ENCODE measurements at places on chromosomes 13 and 19.

GRCh38 chr19:55485439-55486011 lies 537 bp downstream of the NAT14 start:
- DNase-seq, result no peak

DNA sequence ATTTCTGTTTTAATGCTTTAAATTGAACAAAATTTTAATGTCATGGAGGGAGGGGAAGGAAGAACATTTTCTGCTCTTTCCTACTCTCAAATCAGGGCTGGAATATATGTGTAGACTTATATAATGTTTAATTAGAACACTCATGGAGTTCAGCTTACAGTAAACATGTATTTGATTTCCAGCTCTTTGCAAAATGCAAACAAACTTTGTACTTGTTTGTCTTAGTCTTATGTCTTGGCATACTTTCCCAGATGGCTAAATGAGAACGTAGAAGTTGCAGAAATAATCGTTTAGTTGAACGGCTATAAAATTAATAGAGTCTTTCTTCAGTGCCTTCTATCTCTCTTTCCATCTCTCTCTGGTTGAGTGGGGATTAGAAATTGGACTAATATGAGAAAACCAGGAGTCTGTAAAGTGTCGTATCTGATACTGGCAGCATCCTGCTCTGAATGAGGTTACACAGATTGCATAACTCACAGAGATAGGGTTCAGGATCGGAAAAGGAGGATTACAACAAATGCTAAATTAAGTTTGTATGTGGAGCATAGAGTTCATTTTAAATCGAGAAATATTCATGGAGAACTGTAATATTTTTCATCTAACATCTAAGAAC lies 82.3 kb downstream of the FGF9 start:
- no peak for DNase-seq

GRCh38 chr13:98528663-98529064 lies 48.2 kb downstream of the STK24 start:
- DNase-seq, result no peak

- DNase-seq, result peak; percentile 5
Observed at GRCh38 chr19:46076951-46077814, 36.4 kb upstream of the IGFL4 start.

GRCh38 chr13:26951581-26952177 lies 191.1 kb upstream of the GPR12 start:
- DNase-seq, result no peak

- DNase-seq, result no peak
Observed at GRCh38 chr13:74891610-74892009, 590.4 kb downstream of the TBC1D4 start.

DNA sequence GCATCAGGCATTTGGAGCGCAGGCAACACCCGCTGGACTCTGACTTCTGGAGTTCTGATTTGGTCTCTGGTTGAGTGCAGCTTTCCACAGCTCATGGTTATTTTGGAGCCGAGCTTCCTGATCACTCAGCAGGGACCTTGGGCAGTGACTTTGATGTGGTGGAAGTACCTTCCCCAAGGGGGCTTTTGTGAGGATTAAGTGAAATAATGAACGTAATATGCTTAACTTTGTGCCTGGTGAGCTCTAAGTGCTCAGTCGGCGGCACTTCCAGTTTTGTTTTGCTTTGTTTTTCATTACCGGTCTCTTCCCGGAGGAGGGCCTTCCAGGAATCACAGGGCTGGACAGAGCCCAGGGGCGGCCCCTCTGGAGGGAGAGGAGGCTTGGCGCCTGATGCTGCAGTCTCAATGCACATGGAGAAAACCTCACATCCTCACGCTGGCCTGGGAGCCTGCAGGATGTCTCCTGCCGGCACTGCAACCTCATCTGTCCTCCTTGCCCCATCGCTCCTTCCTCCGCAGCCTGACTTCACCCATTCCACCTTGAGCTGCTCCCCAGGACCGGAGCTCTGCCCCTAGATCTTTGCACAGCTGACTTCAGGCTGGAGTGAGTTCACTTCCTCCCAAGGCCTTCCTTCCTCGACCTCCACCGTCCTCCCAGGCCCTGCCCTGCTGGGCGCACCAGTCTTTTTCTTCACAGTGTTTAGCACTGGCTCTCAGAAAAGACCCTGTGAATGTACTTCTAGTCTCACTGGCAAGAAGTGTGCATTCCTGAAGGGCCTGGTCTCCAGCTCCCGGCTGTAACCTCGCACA lies 1.5 kb downstream of the PLEKHF1 start:
- peak; percentile 23 for DNase-seq

GRCh38 chr13:22561581-22561980 lies 619.2 kb upstream of the SGCG start:
- no peak for DNase-seq

DNA sequence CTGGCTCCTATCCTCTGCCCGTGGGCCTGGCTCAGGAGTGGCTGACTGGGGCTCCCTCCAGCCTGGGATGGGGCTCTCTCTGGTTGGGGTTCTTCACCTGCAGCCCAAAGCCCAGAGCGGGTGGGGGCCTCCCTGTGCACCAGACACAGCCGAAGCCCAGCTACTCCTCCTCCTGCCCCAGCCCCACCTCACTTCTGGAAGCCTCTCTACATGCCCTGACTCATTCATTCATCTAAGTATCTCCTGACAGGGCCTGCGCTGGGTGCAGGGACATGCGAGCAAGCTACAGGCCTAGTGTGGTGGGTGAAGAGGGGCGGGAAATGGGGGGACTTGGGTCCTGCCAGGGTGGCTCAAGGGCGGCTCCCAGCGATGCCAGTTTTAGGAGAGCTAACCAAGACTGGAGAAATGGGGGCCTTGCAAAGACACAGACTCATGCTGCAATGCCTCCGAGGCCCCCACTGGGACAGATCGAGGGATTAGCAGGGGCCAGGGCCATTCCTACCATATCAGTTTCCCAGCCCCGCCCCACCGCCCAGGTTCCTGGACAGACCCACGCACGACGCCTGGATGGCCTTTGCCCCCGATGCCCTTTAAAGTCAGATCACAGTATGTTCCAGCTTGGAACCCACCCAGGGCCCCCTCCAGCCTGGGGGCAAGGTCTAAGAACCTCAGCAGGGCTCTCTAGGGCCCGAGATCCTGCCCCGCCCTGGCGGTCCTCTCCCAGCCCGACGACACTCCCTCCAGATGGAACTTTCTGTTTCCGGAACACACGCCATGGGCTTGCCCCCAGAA lies 12.6 kb downstream of the LSM4 start:
- DNase-seq, result no peak

DNA sequence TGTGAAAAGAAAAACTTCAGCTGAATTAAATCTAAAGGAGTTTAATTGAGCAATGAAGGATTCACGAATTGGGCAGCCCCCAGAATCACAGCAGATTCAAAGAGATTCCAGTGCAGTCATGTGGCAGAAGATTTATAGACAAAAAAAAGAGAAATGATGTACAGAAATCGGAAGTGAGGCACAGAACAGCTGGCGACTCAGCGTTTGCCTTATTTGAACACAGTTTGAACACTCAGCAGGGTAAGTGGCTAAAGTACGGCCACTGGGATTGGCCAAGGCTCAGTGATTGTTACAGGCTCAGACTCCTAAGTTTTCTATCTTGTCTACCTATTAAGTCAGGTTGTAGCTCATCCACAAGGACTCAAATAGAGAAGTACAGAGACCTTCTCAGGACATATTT lies 11.6 kb upstream of the CFAP97D2 start:
- DNase-seq, result no peak

GRCh38 chr13:47046706-47047105 lies 149.9 kb upstream of the HTR2A start:
- DNase-seq, result no peak

GRCh38 chr19:6736917-6737283 lies 480 bp downstream of the GPR108 start:
- DNase-seq, result no peak

DNA sequence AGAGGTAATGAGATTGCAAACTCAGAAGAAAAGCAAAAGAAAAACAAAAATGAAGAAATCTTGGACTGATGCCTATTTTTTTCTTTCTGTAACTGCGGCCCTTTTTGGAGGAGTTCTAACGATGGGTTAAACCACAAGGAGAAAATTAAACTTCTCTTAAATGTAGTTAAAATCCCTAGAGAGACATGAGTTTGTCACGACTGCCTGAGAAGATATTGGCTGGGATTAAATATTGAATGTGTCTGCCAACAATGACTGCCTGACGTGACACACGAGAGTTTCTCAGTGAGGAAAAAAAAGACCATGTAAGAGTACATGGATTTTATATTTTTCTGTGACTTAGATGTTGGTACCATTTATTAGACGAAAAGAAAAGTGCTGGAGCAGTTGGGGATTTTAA lies 1013.4 kb downstream of the PCDH9 start:
- DNase-seq, result no peak

DNA sequence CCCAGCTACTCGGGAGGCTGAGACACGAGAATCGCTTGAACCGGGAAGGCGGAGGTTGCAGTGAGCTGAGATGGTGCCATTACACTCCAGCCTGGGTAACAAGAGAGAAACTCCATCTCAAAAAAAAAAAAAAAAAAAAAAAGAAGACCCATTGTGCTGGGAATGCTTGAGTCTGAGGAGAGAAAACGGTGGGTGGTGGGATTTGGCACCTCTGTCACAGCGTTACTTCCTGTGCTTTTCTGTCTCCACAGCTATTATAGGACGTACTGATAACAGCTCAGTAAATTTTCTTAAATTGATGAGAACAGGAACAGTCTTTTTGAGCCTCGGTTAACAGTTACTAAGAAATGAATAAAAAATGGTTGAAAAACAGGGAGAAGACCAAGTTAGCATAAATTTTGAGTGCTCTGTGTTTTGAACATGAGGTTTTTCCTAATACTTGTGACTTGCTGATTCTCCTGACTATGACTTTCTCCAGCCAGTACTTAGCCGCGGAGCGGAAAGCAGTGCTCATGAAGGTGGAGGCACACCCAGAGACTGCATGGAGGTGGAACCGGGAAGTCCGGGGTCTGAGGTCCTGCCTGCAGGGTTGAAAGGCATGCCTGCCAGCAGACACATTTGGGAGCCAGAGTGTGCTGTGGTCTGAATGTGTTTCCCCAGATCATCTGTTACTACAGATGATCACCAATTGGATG lies 55.3 kb upstream of the TEX29 start:
- no peak for DNase-seq

DNA sequence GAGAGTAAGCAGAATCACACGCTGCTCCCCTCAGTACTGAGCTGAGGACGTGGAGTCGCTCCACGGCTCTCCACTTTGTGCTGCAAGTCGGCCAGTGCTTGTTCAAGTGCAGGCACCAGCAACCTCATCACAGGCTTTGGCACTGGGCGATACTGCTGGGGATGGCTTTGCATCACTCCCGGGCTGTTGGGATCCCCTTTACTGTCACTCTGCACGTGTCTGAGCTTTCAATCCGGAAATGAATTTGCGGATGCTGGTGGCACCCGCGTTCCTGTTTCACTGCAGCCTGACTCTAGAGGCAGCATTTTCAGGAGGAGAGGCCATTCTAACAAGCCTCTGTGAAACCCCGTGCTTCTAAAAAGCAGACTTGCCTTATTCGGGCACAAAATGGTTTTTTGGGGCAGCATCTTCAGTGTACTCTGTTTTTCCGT lies 19.1 kb downstream of the SMARCA4 start:
- peak; percentile 56 for DNase-seq

DNA sequence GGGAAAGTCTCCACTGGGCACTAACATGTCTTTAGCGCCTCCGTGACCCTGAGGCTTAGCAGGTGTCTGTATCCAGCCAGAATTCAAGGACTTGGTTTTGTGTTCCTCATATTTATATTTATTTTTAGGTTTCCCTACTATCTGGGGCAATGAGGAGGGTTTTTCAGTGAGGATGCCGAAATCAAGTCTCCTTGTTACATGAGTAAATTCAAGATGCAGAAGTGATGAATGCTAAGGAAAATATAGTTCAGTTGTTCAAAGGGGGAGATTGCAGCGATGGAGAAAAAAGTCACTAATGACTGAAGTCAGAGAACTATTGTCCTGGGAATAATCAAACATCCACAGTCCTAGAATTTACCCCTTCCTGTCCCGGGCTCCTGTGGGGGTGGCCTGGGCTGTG lies 791 bp upstream of the ADGRE2 start:
- DNase-seq, result no peak

- DNase-seq, result no peak
Observed at GRCh38 chr13:52925251-52925650, 76.8 kb upstream of the PCDH8 start.

- DNase-seq, result no peak
Observed at GRCh38 chr19:37361994-37362393, 8.9 kb upstream of the ZNF527 start.

GRCh38 chr19:12574036-12574435 lies 22.8 kb upstream of the ZNF564 start:
- DNase-seq, result no peak

GRCh38 chr19:54576411-54576976 lies 2.9 kb downstream of the LILRA2 start:
- no peak for DNase-seq

DNA sequence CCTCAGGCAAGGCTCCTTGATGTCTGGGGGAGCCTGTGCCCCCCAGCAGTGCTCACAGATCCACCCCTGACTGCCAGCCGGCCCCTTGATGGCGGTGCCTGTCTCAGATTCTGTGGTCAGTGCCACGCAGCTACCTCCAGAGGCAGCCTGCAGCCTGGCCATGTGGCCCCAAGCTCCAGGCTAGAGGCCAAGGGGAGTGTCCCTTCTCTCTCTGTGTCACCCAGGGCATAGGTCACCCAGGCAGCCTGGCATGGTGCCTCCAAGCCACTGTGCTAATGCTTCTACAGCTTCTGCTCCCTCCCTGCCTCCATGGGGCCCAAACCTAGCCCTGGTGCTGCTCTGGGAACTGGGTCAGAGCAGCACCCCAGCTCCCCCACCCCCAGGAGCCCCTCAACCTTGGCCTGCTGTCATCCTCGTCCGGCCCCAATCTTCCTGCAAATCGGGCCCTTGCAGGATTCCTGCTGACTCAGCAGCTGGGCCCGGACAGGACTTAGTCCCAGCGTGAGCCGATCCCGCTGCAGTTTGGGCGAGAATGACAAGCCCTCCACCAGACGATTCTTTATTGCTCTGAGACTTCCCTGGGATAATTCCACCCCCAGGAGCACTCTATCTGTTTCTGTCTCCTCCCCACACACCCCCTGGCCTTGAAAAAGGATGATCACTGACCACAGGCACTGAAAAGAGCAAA lies 2.8 kb upstream of the ARL11 start:
- no peak for DNase-seq

- DNase-seq, result no peak
Observed at GRCh38 chr13:50690006-50690405, 153.5 kb downstream of the DLEU7 start.

- DNase-seq, result no peak
Observed at GRCh38 chr13:23771552-23771951, 117.6 kb downstream of the MIPEP start.

- DNase-seq, result no peak
Observed at GRCh38 chr19:15238639-15239155, 6.4 kb upstream of the EPHX3 start.
